ENCODE measurements at places on chromosomes 12 and 14.

DNA sequence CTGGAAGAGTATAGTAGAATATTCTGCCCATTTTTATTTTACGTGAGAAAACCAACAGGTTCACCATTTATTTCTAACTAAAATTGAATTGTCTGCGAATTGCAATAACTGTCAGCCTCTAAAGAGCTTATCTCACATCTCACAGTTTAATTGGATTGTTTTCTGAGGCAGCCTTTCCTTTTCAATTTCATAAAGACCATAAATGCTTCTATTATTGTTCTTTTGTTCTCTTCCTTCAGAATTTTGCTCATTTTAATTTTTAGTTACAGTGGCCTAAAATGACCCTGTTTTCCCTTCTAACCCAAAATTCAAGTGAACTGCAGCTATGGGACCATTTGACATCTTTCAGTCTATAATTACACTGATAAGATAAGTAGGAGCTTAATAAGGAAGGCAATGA is 147.6 kb downstream of the KLHL28 start:
- no peaks in the 10 kb centered on the region for H3K4me1 ChIP-seq
- no peak overlapping the region for H3K4me3 ChIP-seq
- peaks cover 3% of the 10 kb centered on the region for H3K27me3 ChIP-seq
- DNase-seq: no peak
- H3K36me3 ChIP-seq: no peaks in the 10 kb centered on the region

DNA sequence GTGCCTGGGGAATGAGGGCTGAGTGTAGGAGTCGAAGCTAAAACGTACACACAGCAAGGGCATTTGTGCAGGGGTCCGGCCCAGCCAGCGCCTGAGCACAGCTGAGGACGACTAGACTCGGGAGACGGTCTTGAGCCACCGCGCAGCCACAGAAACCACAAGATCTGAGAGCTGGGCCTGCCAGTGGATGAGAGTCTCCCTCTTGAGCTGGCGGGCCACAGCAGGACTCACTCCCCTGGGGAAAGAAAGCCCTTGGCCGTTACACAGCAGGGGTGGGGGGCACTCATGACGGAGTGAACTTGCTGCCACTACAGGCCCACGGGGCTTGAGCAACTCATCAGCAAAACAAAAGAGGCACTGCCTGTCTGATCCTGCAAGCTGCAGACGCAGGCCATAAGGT is 23.0 kb downstream of the STX2 start:
- H3K4me3 ChIP-seq: no peak overlapping the region
- H3K36me3 ChIP-seq: peaks cover 17% of the 10 kb centered on the region
- H3K27ac ChIP-seq: no peak overlapping the region

DNA sequence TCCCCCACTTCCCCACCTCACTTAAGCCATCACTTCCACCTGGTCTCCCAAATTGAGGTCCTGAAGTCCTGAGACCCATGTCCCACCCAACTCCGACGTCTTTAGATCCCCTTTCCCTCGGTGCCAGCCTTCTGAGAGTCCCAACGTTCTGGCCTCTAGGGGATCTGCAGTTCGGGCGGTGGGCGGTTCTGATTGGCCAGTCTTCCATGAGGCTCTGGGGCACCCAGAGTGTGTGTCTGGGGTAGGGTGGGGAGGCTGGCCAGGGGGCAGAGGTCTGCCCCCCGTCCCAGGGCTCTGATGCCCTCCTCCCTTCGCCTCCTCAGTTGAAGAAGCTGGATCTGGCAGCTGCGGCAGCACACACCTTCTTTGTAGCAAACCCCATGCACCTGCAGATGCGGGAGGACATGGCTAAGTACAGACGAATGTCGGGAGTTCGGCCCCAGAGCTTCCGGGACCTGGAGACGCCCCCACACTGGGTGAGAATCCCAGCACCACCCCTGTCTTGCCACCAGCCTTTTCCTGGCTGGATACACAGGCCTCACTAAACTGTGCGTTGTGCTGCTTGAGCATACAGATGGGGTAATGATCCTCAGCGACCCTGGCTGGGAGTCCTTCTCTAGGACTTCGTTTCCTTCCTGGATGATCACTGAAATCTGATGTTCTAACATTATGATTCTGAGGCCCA is 1.5 kb downstream of the P3H3 start:
- H3K27ac ChIP-seq: no peak overlapping the region
- peaks cover 65% of the 10 kb centered on the region for H3K27me3 ChIP-seq
- no peaks in the 10 kb centered on the region for H3K36me3 ChIP-seq
- peaks cover 31% of the 10 kb centered on the region for H3K4me1 ChIP-seq
- DNase-seq: no peak

DNA sequence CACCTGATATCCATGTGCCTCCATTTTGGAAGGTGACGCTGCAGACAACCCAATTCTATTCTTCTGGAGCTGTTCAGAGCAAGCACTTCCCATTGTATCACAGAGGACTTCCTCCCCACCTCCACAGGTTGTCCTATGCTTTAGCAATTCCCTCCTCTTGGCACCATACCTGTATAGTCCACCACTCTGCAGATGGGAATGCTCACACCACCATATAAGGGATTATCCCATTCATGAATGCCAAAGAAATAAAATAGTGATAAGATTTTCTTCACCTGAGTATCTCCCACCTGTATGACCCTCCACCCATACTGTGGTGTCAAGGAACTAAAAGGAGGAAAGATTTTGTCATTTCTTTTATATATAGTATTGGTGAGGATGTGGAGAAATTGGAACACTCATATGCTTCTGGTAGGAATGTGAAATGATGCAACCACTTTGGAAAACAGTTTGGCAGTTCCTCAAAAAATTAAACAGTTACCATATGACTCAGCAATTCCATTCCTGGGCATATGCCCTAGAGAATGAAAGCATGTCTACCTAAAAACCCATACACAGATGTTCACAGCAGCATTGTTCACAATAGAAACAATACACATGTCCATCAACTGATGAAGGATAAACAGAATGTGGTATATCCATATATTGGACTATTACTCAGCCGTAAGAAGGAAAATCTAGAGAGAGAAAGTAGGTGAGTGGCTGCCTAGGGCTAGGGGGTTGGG is 75.2 kb downstream of the FIGNL2 start:
- H3K4me1 ChIP-seq: no peaks in the 10 kb centered on the region
- H3K27me3 ChIP-seq: peaks cover 8% of the 10 kb centered on the region
- H3K27ac ChIP-seq: no peak overlapping the region

Measured in T-cell (primary cell).